ENCODE measurements at places on chromosomes 2 and 18.

- DNase-seq = no peak
These were observed 977 bp downstream of the SLC8A1 start for GRCh38 chr2:40450796-40451430.

- no peak for DNase-seq
These were observed 65.9 kb downstream of the MBP start for GRCh38 chr18:77066689-77067088.

- DNase-seq = no peak
These were observed 9.6 kb downstream of the GDF7 start for GRCh38 chr2:20676353-20677215.

DNA sequence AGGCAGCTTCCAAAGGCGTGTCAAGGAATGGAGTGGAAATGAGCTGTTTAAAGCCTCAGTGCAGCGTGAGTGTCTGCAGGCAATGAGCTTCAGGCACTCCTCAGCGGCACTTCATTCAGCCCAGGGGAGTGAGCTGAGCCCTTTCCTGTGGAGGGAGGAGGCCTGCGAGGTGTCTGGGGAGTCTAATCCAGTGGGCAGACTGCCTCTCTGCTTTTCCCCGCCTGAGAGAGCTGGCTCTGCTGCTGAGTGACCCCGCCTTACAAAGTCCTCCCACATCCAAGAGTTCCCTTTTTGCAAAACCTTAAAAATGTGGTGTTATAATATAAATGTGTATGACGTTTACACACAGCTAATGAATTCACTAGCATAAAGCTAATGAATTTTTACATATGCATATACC, 7.0 kb upstream of the LDLRAD4 start:
- DNase-seq = no peak

DNA sequence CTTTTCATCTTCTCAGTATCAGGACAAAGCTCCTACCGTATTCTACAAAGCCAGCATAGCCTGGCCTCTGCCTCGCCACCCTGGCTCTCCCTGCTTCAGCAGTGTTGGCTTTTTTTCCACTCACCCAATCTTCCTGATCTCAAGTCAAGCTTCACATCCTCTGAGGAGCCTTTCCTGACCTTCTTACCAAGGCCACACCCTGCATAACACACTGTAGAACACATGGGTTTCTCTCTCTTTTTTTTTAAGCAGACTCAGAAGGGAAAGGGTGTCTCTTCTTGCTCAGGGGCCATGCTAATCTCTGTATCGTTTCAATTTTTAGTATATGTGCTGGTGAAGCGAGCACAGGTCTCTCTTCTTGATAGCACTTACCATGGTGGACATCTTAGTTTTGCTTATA, 15.2 kb downstream of the FBXO36 start:
- no peak for DNase-seq

GRCh38 chr2:58010599-58010998, 36.0 kb upstream of the VRK2 start:
- DNase-seq = no peak

DNA sequence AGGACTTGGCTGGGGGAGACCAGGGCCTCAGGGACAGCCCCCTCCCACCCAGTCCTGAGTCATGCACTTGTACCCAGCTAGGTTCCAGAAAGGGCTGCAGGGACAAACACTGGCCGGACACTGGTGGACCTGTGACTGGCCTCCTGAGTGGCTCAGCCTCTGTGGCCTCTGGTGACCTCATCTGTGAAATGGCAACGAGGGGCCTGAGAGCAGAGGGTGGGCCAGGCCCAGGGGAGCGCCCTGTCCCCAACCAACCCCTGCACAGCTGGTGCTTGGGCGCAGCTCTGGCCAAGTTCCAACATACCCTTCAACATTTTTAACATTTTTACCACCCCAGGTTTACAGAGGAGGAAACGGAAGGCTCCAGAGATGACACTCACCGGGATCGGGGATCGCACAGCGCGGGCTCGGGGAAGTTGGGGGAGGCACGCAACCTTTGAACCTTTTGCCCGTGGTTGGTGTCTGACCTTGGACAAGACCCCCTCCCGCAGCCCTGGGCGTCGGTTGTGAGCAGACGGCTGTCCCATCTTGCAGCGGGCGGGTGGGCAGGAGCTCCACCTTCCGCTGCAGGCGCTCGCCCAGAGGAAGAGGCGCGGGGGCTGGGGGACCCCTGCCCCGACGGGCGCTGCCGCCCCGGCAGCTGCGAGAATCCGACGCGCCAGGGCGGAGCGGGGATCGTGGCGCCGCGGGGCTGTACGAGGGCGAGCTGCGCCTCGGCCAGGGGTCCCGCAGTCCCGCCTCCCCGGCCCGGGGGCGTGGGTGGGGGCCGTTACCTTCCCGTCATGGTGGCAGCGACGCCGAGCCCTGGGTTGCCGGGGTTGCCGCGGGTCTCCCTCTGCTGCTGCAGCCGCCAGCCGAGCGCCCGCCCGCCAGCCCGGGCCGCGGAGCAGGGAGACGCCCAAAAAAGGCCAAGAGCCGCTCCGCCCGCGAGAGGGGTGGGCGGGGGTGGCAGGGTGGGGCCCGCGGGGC, 805 bp downstream of the LIMS2 start:
- no peak for DNase-seq
